Forelimb muscle (tissue), 1 donor: ENCODE measurements at places on chromosomes 5 and 9.
A peak's percentile ranks its signal among the peaks of the same experiment; 100 is the strongest.

DNA sequence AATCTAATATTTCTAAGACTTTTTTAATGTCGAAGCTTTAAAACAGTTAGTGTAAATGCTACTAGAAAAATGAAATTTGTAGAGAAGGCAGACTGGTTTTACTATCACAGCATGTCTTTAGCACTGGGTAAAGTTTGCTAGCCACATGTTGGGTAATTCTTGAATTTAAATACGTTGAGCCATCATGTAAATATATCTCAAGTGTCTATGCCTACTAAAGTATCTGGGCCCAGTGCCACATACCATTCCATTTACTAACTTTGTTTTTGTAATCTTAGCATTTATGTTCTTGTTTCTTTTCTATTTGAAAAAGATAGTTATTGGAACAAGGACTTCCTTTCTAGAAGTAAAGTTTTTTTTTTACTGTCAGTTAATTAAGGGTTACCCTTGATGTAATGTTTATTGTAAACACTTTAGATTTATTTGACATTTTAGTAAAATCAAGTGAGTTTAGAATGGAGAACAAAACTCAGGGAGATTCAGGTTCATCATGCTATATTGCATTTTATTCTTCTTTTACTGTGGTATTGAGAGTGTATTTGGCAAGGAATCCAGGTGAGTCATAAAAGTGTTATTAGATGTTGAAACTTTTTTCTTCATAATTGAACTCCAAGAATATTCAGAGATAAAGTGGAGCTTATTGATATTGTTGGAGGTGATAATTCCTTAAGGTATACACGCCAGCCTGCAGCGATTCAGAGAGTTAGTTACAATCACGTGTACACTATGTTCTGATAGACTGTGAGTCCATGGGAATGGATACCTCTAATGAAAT is 182.4 kb downstream of the CCDC171 start:
- DNase-seq: no peak

- DNase-seq: no peak
Observed at GRCh38 chr5:180668835-180669596, 19.6 kb upstream of the FLT4 start.

DNA sequence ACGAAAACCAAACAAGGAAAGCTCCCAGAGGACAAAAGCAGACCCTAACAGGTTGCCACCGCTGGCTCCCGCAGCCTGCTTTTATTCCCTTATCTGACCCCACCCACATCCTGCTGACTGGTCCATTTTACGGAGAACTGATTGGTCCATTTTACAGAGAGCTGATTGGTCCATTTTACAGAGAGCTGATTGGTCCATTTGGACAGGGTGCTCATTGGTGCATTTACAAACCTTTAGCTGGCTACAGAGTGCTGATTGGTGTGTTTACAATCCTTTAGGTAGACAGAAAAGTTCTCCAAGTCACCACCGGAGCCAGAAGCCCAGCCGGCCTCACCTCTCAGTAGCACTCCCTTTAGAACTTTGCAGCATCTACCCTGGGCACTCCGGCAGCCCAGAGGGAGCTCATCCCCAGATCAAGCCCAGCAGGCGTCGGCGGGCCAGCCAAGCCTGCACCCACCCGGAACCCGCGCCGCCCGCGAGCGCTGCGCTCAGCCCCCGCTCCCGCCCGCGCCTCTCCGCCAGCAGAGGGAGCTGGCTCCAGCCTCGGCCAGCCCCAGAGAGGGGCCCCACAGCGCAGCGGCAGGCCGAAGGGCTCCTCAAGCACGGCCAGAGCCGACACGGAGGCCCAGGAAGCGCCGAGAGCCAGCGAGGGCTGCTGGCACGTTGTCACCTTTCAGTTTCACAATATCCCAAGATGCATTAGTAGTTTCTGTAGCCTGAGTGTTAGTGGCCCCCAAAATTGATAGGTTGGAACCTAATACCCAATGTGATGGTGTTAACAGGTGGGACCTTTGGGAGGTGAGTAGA is 35.3 kb upstream of the CLPTM1L start:
- DNase-seq: no peak

GRCh38 chr5:145976431-145977155 is 40.2 kb downstream of the SH3RF2 start:
- DNase-seq: no peak

DNA sequence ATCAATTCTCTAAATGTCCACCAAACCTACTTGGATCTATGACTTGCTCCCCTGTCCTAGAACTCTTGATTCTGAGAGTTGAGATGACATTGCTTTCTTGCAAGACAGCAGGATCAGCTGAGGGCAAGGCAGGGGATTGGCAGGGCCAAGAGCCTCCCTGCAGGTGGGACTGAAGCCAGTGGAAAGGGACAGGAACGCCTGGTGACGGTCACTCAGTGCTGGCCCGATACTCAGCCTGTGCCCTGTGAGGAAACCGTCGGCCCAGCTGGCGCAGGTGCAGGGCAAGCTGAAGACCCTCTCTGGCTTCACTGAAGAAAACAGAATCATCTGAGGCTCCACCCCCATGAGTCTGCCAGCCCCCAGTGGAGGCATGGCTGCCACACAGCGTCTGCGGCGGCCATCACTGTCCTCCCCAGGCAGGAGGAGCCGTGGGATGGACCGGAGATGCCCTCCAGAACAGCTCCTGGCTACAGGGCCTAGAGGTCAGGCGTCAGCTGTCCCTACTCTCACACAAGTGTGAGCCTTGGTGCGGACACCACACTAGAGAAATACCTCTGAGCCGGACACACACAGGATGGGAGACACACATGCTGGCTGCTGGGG is 14.7 kb downstream of the UBAC1 start:
- DNase-seq: no peak

GRCh38 chr5:85375525-85375924 is 990.8 kb upstream of the EDIL3 start:
- DNase-seq: no peak

GRCh38 chr9:129803676-129804060 is 684 bp downstream of the TOR1B start:
- no peak for DNase-seq

GRCh38 chr5:131357739-131358561 is 94.1 kb downstream of the CDC42SE2 start:
- DNase-seq: no peak

DNA sequence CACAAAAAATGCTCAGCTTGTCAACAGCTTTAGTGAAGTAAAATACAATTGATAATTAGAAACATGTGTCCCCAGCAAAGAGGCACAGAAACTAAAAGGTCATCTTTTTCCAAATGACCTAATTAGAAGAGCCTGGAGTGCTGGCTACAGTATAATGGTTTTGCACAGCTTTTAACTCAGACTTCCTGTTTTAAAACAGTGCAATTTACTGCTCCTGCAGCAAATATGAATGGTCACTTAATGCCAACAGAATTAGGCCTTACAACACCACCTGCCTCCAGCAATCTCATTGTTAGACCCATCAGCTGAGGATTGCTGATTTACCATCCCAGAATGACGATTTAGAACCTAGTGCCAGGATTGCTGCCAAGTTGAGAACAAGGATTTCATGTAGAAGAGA is 239.3 kb downstream of the CETN3 start:
- no peak for DNase-seq

- no peak for DNase-seq
Observed at GRCh38 chr5:143561219-143561618, 157.7 kb upstream of the NR3C1 start.

- DNase-seq: no peak
Observed at GRCh38 chr5:103207653-103208052, 50.9 kb upstream of the MACIR start.

DNA sequence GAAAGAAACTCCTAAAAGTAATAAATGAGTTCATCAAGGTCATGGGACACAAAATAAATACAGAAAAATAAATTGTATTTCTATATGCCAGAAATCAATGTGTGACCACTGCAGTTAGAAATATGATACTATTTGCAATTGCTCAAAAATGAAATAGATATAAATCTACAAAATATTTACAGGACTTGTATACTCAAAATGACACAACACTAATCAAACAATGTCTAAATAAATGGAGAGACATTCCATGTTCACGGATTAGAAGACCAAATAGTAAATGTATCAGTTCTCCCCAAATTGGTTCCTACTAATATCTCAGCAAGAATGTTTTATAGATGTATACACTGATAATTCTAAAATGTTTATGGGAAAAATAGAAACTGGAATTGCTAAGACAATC is 345.3 kb downstream of the NR2F1-AS1 start:
- no peak for DNase-seq

DNA sequence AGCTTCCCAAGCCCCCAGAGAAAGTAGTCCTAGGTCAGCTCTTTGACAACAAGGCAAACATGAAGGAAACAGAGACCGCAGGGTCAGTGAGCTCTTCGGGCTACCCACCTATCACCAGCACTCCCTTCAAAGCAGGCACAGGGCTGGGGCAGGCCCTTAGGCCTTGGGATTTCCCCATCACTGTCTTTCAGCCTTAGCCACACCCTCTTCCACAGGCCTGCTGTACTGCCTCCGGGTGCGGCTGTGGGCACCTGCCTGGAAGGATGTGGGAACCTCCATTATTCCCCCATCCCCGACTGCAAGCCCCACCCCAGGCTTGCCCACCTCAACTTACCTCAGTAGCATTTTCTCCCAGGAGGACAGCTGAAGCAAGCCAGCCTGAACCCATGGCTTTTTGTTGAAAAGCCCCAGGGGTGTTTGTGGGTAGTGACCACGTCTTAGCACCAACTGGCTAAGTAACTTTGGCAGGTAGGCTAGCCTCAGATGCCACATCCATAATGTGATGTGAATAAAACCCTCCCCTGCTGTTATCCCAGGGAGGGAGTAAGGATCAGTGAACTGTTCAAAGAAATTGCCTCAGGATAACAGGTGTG is 100.2 kb downstream of the PIK3R1 start:
- no peak for DNase-seq

GRCh38 chr5:84450617-84451414 is 66.1 kb upstream of the EDIL3 start:
- DNase-seq: no peak

GRCh38 chr9:36346569-36346968 is 53.5 kb downstream of the RNF38 start:
- no peak for DNase-seq

GRCh38 chr5:93736284-93736683 is 5.1 kb downstream of the POU5F2 start:
- no peak for DNase-seq

DNA sequence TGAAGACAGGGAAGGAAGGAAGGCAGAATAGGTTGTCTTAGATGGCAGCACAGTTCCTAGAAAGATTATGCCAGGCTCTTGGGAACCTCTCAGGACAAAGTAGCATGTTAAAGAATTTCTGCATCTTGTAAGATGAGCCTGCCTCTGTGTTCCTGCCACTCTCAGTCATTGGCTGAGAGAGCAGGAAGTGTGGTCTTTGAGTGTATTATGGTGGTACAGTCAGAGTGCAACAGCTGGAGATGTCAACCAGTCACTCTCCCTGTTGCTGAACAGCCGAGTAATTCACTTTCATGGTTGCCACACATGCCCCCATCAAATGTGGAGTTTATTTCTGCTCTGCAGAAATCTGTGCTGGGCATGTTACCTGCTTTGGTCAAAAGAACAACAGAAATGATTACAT is 659.6 kb upstream of the RIOK2 start:
- no peak for DNase-seq

GRCh38 chr5:42974536-42974935 is 65.6 kb downstream of the ANXA2R start:
- no peak for DNase-seq

- no peak for DNase-seq
Observed at GRCh38 chr5:123090661-123091297, 1.7 kb downstream of the PRDM6 start.

- no peak for DNase-seq
Observed at GRCh38 chr5:4765411-4765810, 374.7 kb upstream of the ADAMTS16 start.

- peak; percentile 70 for DNase-seq
Observed at GRCh38 chr5:36691696-36692371, 85.4 kb downstream of the SLC1A3 start.

GRCh38 chr5:103589357-103589756 is 26.8 kb upstream of the NUDT12 start:
- DNase-seq: no peak

DNA sequence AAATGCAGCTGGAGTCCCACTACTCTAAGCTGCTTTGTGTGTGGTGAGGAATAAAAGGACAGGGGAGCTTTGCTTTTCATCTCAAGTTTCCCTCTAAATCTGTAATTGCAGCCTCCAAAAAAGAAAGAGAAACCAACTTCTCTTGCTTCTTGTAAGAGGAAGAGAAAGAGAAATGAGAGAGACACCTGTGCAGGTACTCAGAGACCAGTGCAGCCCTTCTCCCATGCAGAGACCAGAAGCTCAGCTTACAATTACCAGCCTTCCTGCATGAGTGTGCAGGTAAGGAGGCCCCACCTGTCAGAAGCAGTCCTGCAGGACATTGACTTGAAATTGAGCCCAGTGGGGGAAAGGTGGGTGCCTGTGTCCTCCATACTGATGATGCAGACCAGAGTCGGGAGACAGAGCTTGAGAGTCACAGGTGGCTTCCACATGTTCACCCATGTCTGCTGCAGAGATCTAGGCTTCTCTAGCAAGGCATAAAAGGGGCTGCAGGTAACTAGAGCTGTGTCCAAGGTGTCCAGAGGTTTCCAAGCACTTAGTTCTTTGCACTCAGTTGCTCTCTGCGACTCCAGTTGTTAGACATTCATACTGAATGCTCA is 15.3 kb upstream of the MED10 start:
- DNase-seq: no peak

DNA sequence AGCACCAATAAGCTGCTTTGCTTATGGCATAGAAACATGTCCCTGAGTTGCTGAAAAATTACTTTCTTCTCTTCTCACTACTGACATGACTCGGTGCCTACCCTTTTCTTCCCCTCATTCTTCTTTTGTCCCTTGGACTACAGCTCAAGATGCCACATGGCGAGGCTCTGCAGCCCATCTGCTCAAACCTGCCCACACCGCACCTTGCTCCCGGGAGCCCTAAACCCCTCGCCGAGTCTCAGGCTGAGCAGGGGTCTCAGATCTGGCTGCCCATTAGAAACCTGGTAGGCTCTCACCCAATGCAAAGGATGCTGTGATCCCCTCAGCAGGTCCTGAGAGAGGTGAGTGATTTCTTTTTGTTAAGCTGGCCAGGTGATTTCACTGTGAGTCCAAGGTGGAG is 251.7 kb upstream of the IRX1 start:
- DNase-seq: no peak

DNA sequence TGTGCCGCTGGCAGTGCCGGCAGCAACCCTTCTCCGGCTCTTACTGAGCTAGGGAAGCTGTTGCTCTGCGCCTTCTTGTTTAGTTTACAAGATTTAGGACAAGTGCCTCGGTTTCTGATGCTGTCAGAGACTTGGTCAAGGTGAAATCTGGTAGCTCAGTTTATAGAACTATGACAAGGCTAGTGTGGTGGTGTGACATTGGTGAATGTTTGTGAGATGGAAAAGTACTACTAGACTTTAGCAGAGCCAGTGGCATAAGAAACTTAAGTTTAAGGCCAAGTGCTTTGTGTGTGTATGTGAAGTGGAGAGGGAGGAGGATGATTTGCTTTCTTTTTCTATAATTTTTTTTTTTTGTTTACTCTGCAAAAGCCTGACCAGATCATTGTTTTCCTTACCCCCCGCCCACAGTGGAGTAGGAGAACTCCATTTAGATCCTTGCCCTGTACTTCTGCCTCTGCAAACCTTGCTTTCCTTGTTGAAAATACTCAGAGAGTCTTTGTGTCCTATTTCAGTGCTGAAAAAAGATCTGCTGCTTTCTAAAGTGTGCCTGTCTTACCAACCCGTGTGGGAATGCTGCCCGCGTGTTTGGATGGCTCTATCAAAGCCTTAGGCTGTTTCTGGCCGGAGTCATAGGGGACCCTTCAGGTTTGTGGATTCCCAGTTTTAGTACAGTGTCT is 75.9 kb downstream of the TRIO start:
- no peak for DNase-seq

GRCh38 chr9:113399646-113400200 is 1.4 kb downstream of the ALAD start:
- DNase-seq: no peak
